NCI-H226 (cell line): ENCODE measurements at places on chromosomes 7 and 10.

GRCh38 chr10:21811245-21811585 is 192.3 kb downstream of the DNAJC1 start:
- DNase-seq = peak; percentile 60

GRCh38 chr10:91017198-91017597 is 96.3 kb upstream of the ANKRD1 start:
- no peak for DNase-seq

DNA sequence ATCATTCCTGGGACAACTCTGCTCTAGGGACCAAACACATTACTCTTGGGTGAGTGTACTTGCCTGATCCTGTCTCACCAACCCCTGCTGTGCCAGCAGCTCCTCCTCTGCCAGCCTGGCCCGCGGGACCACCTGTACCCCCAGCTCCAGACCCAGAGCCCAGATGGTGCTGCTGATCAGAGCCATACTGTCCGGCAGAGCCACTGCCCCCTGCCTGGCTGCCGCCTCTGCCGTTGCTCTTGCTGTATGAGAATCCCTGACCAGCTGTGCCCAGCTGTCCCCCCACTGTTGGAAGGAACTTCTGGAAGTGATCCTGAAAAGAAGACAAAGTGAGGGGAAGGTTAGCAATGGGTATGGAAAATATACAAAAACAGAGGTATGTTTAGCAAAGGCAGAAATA is 6.9 kb downstream of the MYOZ1 start:
- DNase-seq = no peak

- no peak for DNase-seq
These were observed 58.8 kb downstream of the DIP2C start for GRCh38 chr10:630581-631073.

GRCh38 chr7:74674166-74674565 is 16.6 kb downstream of the GTF2I start:
- DNase-seq = no peak

DNA sequence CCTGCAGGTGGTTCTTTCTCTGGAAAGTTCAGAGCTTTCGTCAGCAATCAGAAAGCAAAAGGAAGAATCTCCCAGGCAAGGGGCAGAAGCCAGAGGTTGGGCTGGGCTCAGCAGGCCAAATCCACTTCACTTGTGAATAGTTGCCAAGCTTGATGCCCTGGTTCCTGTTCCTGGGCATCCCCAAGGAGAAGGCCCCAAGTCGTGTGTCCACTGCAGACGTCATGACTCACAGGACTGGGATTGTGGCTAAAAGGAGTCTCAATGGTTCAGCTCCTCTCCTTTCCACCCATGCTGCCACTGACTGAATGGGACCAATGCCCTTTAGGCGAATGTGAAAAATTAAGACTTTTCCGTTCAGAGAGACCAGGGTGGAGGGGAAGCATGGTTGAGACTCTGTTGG is 38.6 kb upstream of the TRIM8 start:
- DNase-seq = no peak

DNA sequence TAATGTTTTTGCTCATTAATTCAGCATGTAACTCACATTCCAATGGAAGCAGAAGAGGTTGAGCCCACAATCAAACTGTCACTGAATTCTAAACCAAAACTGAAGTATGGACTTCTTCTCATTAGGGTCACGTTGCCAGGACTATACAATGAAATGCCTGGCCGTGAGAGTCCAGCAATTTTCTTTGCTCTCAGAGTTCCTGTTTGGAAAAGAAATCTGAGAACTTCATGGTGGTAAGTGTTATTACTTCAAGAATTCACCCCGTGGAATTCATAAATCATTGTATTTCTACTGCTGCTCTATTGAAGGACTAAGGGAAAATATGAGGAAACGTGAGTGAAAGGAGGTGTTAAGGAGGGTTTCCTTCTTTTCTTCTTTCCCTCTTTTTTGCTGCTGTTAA is 441.8 kb upstream of the AKR1E2 start:
- DNase-seq = no peak

DNA sequence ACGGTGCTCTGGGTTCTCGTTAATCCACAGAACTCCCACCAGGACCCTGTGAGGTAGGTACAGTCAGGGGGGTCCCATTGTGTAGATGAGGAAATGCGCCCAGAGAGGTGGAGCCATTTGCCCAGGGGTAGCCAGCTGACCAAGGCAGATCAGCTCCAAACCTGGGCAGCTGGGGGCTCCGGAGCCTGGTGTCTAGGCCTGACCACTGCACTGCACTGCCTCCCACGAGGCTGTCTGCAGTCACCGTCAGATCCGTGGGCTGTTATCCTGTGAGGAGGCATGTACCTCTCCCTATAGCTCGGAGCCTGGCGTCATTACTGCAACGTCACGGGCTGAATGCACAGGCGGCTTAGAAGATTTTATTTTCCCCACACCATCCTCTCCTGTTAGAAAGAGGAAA is 411.8 kb upstream of the FOXK1 start:
- no peak for DNase-seq

DNA sequence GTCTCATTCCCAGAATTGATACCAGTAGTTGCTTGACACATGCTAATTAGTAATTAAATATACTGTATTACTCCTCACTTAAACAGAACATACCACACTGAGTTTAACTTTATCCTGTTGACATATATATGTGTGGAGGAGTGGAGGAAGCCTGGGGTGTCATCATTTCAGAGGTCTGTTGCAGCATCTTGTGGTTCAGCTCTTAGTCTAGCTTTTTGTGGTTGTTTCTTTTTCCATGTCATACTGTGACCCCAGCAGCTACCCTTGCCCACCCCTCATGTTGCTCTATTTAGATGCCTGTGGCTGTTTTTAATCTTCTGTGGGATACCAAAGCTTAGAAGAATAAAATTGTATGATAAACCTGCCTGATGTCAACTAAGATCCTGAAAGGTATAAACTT is 875.4 kb downstream of the LRMDA start:
- peak; percentile 65 for DNase-seq

DNA sequence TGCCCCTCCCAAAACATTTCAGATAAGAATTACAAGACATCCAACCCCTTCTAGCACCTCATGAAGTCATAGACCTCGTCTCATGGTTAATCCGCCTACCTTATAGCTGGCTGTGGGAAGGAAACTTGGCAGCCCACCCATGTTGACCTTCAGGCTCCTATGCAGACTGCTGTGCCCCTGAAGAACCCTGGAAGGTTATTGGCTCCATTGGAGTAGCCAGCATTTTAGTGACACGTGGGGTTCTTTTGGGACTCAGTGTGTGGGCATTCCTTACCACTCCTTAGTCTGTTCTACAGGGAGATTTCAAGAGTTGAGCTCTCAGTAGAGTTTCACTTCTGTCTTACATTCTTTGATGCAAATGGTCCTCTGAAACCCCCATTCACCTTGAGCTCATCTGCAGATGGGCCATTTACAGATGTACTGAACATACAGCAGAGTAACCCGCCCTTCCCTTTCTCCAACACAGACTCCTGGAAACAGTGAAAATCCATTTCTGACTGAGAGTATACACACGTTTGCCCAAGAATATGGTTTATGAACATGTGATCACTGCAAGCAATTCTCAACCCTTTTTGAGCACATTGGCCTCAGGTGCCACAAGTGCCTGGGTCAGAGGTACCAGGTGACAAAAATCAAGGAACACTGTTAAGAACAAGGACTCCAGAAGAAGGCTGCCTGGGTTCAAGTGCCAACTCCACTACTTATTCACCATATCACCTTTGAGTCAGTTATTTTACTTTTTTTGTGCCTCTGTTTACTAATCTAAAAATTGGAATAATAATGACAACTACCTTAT is 54.0 kb upstream of the HECW1 start:
- DNase-seq = no peak

GRCh38 chr10:5563991-5564536 is 39.3 kb downstream of the CALML3 start:
- DNase-seq = no peak

DNA sequence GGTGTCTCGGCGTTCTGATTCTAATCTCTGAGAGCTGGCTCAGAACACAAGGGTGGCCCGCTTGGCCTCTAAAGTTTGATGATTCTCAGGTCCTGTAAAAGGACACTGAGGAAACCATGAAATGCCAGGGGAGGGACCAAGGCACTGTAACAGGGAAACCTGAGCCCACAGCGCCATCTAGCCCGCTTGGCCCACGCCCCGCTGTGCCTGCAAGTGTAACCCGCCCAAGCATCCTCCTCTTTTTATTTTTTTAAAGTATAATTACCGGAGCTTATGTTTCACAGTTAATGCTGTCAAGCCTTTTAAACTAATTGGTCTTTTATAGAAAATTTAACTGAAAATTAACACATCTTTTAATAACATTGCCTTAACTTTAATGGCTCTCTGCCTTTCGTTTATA is 734.7 kb downstream of the KCNMA1 start:
- DNase-seq = peak; percentile 24

- DNase-seq = peak; percentile 36
These were observed 8.0 kb upstream of the EPHA1 start for GRCh38 chr7:143416565-143417149.

DNA sequence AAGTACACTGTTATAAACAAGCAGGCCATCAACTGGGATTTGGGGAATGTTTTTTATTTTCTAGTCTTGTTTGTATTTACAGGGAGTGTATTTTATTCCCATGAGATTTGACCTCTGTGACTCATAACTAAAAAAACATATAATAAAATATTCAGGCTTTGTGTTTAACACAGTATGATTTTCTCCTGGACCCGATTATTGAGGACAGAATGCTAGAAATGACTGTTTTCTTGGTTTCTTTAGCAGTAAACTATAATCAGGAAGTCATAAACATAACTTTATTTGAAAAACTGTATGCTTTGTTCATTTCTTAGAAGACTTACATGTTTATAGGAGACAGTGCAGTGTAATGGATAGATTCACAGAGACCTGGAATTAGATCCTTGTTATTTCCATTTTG is 2.1 kb downstream of the NHLRC2 start:
- no peak for DNase-seq

DNA sequence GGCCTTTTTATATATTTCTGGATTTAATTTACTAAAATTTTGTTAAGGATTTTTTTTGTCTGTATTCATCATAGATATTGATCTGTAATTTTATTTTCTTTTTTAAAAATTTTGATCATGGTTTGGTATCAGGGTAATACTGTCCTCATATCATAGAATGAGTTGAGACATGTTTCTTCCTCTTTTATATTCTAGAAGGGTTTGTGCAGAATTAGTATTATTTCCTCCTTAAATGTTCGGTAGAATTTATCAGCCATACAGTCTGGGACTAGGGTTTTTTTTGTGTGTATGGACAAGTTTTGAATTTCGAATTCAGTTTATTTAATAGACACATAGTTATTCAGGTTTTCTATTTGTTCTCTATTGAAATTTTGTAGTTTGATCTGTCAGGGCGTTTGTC is 54.0 kb downstream of the SHOC2 start:
- no peak for DNase-seq

- DNase-seq = no peak
These were observed 292.4 kb upstream of the SP4 start for GRCh38 chr7:21135437-21135836.

- DNase-seq = no peak
These were observed 617.5 kb downstream of the SDK1 start for GRCh38 chr7:3918576-3918975.

DNA sequence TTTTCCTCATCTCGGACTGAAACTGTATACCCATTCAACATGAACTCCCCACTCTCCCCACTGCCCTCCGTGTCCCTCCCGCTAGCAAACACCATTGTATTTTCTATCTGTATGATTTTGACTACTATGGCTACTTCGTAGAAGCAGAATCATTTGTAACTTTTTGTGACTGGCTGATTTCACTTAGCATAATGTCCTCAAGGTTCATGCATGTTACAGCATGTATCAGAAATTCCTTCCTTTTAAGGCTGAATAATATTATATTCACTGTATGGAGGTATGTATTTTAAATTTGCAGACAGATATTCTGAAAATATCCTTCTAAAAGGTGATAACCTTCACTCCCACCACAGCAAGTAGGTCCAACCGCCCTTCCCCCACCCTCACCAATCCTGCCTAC is 42.9 kb upstream of the MMD2 start:
- no peak for DNase-seq

DNA sequence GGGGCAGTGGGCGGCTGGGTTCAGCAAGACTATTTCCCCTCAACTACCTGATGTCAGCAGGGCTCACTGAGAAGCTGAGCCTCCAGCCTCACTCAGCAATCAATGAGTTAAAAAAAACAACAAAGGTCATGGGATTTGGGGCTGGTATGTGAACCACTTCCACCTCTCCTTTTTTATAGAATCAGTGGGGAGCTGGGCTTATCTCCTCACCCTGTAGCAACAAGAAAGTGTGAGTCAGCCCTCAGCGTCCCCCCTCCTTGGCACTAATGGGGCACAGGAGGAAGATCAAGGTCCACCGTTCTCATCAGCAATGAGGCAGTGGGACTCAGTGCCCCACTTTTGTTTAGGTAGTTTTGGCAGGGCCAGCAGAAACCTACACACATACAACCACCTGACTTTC is 823.5 kb upstream of the POM121L12 start:
- DNase-seq = no peak

GRCh38 chr10:133526957-133527588 is at the start of gene CYP2E1:
CYP2E1 (plus strand) TSS chr10:133527363; CDS start chr10:133527396, 33 bp downstream.
- DNase-seq = no peak

- peak; percentile 33 for DNase-seq
These were observed 9.3 kb downstream of the TCAF1 start for GRCh38 chr7:143892527-143893300.

DNA sequence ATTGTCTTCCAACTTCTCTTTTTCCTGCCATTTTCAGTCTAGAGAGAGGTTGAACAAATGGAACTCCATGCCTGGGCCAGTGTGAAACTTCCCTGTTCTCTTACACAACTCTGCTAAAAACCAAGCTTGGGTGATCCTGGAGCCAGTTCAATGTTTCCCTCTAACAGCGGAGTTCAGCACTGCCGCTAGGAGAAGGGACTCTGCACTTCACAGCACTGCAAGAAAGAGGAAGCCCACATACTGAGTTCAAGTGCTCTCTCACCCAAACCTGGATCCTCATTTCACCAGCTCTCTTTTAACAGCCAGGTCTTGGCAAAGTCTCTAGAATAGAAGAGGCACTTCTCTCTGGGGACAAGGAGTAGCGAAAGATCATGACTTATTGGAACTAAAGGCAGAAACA is 18.8 kb downstream of the FOXI2 start:
- no peak for DNase-seq

- peak; percentile 87 for DNase-seq
These were observed at the start of gene MPP7 for GRCh38 chr10:28302638-28303488. MPP7 (minus strand) TSS chr10:28303064; CDS start chr10:28238604, 64,460 bp downstream.

- DNase-seq = no peak
These were observed 151.4 kb upstream of the CALCR start for GRCh38 chr7:93725954-93726353.
